ENCODE measurements at places on chromosomes 3 and 15. TPM values are rescaled to one million over a fixed set of nuclear protein-coding genes. Genes with fewer than 3 reads are reported as not detected.

FETUB gene
- total RNA-seq, result 0.21 TPM

SYNPR gene
- total RNA-seq, result not detected

IL16 gene
- total RNA-seq, result 13.1 TPM

CASR gene
- not detected for total RNA-seq

VPS13C gene
- total RNA-seq, result 28.5 TPM

LRRIQ4 gene
- total RNA-seq, result not detected

DNA sequence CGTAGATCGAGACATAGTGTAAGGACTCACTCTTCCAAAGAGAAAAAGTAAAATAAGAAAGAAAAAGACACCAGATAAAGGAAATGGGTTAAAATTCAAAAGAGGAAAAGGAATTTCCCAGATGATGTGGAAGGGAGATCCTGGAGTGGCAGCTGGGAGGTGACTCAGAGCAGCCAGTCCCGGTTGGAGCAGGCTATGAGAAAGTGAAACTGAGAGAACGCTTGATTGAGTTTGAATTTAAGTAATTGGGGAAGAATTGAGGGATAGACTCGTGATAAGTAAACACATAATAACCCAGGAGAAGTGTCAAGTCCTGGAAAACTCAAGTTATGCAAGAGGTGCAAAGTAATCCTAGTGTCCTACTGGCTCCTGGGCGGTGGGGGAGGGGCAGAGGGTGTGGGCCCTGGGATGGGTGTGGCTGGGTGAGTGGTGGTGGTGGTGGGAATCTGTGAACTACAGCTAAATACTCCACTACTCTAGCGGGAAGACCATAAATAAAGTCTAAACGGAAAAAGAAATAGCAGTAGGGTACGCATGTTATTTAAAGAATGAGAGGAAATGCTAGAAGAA lies 1.2 kb downstream of the PRR20G start:
- DNase-seq, result no peak
- no peak overlapping the region for H3K27ac ChIP-seq
- peaks cover 8% of the 10 kb centered on the region for H3K27me3 ChIP-seq

DNA sequence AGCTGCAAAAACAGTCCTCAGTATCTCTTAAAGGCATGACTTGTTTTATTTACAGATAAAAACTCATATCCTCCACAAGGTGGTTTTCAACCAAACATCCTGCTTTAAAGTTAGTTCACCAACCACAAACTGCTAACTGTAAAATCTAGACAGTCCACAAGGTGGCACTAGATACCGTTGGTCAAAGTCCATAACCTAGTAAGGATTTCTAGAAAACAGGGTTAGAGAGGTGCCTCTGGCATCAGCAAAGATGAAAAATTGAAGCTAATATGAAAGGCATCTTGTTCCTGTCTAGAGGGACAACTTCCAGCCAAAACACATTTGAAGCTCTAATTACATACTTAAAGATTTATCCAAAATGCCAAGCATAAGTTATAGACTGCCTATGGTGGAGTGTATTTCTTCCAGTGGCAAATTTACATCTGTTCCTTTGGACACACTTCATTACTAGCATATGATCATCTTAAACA lies 56.0 kb downstream of the ZMAT3 start:
- no peaks in the 10 kb centered on the region for H3K36me3 ChIP-seq
- H3K27me3 ChIP-seq, result no peaks in the 10 kb centered on the region
- H3K4me3 ChIP-seq, result no peak overlapping the region
- DNase-seq, result no peak
- peaks cover 10% of the 10 kb centered on the region for H3K4me1 ChIP-seq

DNA sequence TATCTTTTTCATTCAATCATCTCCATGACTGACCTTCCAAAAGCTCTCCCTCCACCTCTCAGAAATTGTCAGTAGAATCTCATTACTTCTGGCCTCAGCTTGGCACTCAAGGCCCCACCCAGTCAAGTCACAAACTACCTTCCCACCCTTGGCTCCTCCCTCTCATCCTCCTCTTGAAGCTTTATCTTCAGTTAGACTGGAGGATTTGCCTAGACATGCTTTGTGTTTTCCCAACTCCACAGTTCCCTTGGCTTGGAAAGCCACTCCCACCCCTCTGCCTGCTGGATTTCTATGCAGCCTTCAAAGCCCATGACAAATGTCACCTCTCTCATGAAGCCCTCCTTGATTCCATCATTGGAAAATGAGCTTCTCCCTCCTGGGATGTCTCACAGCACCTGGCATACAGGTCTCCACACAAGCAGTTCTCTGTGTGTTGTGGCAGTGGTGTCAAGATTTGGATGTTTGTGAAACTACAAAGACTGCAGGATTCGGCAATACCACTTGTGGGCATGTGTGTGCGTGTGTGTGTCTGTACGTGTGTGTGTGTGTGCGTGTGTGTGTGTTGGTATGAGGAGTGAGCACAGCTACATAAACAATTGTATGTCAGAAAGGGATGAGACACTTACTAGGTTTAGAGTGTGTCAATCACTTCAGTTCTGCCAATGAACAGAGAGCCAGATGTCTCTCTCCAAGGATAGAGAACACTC lies 45.3 kb upstream of the VPS8 start:
- no peaks in the 10 kb centered on the region for H3K36me3 ChIP-seq
- DNase-seq, result no peak
- H3K4me3 ChIP-seq, result no peak overlapping the region
- peaks cover 11% of the 10 kb centered on the region for H3K27me3 ChIP-seq
- no peak overlapping the region for H3K27ac ChIP-seq

- no peaks in the 10 kb centered on the region for H3K36me3 ChIP-seq
- no peaks in the 10 kb centered on the region for H3K4me1 ChIP-seq
- H3K27me3 ChIP-seq, result no peaks in the 10 kb centered on the region
- no peak overlapping the region for H3K27ac ChIP-seq
- no peak for DNase-seq
- H3K4me3 ChIP-seq, result no peak overlapping the region
Measured at GRCh38 chr3:69272556-69272955, 113.3 kb downstream of the FRMD4B start.

DNA sequence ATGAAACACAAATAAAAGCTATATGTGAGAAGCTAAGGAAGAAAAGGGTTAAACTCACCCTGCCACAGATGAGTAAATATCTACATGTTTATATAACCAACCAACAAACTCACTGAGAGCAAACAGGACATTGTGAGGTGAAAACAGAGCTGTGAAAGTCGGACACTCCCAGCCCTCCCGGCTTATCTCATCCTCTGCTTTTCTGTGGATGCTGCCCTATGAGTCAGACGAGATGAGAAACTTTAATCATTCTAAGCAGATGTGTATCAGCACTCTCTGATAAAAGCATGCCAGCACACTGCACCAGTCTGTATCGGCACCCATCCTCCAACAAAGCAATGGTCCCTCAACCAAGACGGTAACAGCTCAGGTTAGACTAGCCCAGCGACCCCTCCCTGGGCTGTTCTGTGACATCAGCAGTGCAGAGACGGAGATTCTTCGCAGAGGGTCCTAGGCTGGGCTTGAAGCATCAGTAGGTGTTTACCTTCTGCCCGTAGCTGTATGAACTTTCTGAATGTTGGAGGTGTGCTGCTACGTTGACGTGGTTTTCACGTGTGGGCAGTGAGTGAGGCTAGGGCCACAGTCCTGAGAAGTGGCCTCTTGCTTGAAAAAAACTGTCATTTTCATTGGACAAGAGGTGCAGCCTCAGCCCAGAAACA lies 119.8 kb upstream of the ALDH1A3 start:
- no peak for DNase-seq
- no peaks in the 10 kb centered on the region for H3K4me1 ChIP-seq
- peaks cover 34% of the 10 kb centered on the region for H3K27me3 ChIP-seq
- no peak overlapping the region for H3K27ac ChIP-seq
- no peaks in the 10 kb centered on the region for H3K36me3 ChIP-seq

GRCh38 chr3:7962301-7962700 lies 539.3 kb upstream of the LMCD1 start:
- no peak for DNase-seq
- H3K27ac ChIP-seq, result no peak overlapping the region
- H3K36me3 ChIP-seq, result no peaks in the 10 kb centered on the region
- no peak overlapping the region for H3K4me3 ChIP-seq
- no peaks in the 10 kb centered on the region for H3K4me1 ChIP-seq

GRCh38 chr3:168591587-168591986 lies 495.9 kb upstream of the GOLIM4 start:
- DNase-seq, result no peak
- H3K36me3 ChIP-seq, result no peaks in the 10 kb centered on the region
- H3K27me3 ChIP-seq, result peaks cover 18% of the 10 kb centered on the region
- no peak overlapping the region for H3K27ac ChIP-seq

DNA sequence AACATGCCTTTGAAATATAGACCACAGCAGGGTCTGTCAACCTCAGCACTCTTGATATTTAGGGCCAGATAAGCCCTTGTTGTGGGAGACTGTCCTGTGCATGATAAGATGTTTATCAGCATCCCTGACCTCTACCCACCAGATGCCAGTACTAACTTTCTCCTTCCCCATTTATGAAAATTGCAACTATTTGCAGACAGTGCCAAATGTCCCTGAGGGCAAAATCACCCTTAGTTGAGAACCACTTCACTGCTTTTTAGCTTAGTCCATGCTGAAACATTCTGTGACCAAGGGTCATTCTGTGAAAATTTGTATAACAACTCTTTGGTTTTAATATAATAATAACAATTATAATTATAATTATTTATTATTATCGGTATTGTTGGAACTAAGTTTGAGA lies 1032.4 kb downstream of the MCTP2 start:
- H3K4me3 ChIP-seq, result no peak overlapping the region
- H3K27me3 ChIP-seq, result peaks cover 4% of the 10 kb centered on the region
- H3K36me3 ChIP-seq, result no peaks in the 10 kb centered on the region
- H3K4me1 ChIP-seq, result no peaks in the 10 kb centered on the region
- no peak overlapping the region for H3K27ac ChIP-seq

- no peak overlapping the region for H3K4me3 ChIP-seq
- H3K36me3 ChIP-seq, result no peaks in the 10 kb centered on the region
- no peak overlapping the region for H3K27ac ChIP-seq
- DNase-seq, result no peak
Measured at GRCh38 chr3:183317886-183318865, 65.1 kb downstream of the B3GNT5 start.

- H3K27ac ChIP-seq, result no peak overlapping the region
- no peak for DNase-seq
- no peaks in the 10 kb centered on the region for H3K36me3 ChIP-seq
- peaks cover 4% of the 10 kb centered on the region for H3K27me3 ChIP-seq
- H3K4me1 ChIP-seq, result no peaks in the 10 kb centered on the region
Measured at GRCh38 chr15:24748812-24749439, 73.4 kb downstream of the NPAP1 start.

- H3K4me1 ChIP-seq, result peaks cover 39% of the 10 kb centered on the region
- H3K27me3 ChIP-seq, result no peaks in the 10 kb centered on the region
- no peak overlapping the region for H3K27ac ChIP-seq
- no peaks in the 10 kb centered on the region for H3K36me3 ChIP-seq
- DNase-seq, result no peak
Measured at GRCh38 chr3:37321377-37321781, 147.0 kb upstream of the LRRFIP2 start.

GRCh38 chr15:69798481-69799250 lies 299.1 kb downstream of the TLE3 start:
- H3K27me3 ChIP-seq, result no peaks in the 10 kb centered on the region
- DNase-seq, result no peak
- H3K4me1 ChIP-seq, result peaks cover 25% of the 10 kb centered on the region
- no peaks in the 10 kb centered on the region for H3K36me3 ChIP-seq

- H3K27ac ChIP-seq, result no peak overlapping the region
- peaks cover 39% of the 10 kb centered on the region for H3K4me1 ChIP-seq
- no peaks in the 10 kb centered on the region for H3K27me3 ChIP-seq
- H3K4me3 ChIP-seq, result no peak overlapping the region
Measured at GRCh38 chr3:124768812-124769211, 38.6 kb downstream of the UMPS start.

DNA sequence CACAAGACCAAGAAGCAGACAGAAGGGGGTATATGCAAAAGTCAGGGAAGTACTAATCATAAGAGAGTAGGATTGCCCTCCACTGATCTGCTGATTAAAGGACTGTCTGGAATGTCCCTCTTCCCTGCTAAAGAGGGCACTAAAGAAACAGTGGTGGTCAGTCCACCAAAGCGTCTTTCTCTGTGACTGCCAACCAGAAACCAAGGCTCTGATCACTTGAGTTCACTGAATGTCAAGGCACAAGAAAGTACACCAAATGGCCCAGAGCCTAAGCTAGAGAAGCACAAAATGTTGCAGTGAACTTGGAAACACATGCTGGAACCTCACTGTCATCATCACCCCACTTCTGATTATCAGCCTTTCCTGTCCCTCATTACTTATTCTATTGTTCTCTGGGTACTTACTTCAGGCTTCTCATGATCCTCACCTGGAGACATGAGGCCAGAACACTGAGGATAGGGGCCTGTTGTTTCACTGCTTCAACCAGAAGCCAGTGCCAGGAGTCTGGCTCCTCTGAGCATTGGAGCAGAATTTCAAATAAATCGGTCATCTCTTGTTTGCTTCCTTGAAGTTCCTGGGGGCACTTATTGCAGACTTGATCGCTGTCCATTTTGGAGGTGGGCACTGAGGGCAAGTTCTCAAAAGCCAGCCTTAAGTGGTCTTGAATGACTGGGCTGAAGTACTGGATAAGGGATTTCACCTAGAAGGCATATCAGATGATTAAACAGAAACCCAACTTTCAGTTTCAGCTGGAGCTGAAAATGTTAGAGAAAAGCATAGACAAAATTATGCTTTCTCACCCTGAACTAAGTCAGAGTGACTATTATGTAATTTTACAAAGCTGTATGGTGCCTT lies 58.9 kb downstream of the EIF3J start:
- no peaks in the 10 kb centered on the region for H3K4me1 ChIP-seq
- DNase-seq, result no peak
- H3K27ac ChIP-seq, result no peak overlapping the region
- no peak overlapping the region for H3K4me3 ChIP-seq

- H3K4me1 ChIP-seq, result no peaks in the 10 kb centered on the region
- H3K36me3 ChIP-seq, result no peaks in the 10 kb centered on the region
- H3K27ac ChIP-seq, result no peak overlapping the region
- no peak for DNase-seq
- no peak overlapping the region for H3K4me3 ChIP-seq
Measured at GRCh38 chr15:89649716-89650115, 5.6 kb downstream of the KIF7 start.

DNA sequence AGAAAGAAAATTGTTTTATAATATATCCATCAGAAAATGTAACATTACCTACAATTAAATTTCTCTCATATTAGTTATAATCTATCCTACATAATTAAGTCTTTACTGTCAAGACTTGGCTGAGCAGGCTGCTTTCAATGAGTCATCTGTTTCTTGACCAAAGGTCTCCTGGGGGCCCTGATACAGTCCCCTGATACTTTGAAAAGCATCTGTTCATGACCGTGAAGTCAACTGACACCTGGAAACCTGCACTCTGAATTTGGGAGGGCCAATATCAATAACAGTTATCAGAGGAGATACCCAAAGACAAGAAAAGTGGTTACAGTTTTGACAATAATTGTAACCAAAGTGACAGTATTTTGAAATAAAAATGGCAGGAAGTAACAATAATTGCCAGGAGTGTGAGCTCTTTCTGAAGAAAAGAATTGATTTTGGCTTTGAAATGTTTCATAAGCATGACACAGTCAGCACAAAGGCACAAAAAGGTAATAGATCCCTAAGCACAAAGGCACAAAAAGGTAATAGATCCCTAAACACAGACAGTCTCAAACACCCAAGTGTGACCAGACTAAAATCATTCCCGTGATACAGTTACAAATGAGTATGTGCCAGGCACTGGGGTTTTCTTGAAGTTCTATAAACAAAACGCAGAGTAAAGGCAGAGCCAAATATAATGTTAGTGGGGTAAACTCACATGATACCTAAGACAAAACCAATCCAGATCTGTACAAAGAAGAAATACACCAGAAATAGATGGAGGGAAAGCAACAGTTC lies 260.7 kb downstream of the PLOD2 start:
- no peaks in the 10 kb centered on the region for H3K4me1 ChIP-seq
- DNase-seq, result no peak
